Activated CD4-positive, alpha-beta T cell treated with anti-CD3 and anti-CD28 coated beads for 36 hours (primary cell): ENCODE measurements at places on chromosomes 1 and 21. TPM values are rescaled to one million over a fixed set of nuclear protein-coding genes. Genes with fewer than 3 reads are reported as not detected.

GRCh38 chr1:211194826-211195225 is 60.9 kb upstream of the KCNH1 start:
- no peak for DNase-seq

DNA sequence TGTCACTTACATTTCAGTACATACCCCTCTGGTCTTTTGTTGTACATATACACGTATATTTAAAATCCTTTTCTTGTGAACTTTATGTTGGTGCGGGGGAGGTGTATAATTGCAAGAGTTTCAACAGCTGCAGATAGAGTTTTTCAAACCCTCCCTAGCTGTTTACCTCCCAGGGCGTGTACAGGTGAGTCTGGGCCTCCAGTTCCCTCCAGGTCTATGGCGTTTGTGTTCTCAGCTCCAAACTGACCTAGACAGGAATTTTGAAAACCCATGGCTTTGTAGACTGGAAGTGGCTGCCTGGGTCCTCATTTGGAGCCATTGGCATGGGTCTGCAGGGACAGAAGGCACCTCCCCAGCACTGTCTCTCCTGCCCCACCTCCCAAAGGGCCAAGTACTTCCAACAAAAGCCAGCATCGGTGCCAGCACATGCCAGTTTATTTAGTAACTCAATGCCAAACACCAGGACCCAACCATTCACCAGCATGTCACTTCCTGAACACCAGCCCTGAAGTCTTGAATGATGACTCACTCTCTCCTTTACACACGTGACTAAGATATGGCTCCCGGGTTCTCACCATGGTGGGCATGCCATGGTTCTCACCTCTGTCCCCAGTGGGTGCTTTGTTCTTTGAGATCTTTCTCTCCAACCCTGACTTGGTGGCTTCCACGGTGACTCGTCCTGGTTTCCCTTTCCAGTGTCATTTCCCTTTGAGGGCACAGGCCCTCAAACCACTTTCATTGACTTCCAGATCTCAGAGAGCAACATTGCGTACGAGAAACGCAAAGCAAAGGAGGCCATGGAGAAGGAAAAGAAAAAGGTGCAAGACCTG is 57.3 kb upstream of the EFHD2 start:
- DNase-seq: peak; percentile 71

DNA sequence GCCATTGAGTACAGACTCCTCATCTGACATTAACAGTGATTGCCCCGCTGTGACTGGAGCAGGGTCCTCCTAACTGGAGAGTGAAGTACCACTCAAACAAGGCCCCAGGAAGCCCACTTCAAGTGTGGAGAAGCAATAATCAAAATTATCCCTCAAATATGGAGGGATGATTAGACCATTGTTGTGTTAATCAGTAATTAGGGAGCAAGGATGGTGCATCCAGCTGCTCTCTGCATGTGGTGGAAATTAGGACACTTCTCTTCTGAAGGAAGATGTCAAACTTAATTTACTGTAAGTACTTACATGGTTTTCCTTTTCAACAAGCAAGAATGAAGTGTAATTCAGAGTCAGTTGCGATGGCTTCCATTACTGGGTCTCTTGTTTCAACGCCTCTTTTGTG is 3.4 kb upstream of the ZP4 start:
- no peak for DNase-seq

- DNase-seq: no peak
Measured at GRCh38 chr1:44970317-44970716, 16.1 kb downstream of the EIF2B3 start.

GRCh38 chr1:171833091-171833825 is 8.0 kb upstream of the DNM3 start:
- no peak for DNase-seq

DNA sequence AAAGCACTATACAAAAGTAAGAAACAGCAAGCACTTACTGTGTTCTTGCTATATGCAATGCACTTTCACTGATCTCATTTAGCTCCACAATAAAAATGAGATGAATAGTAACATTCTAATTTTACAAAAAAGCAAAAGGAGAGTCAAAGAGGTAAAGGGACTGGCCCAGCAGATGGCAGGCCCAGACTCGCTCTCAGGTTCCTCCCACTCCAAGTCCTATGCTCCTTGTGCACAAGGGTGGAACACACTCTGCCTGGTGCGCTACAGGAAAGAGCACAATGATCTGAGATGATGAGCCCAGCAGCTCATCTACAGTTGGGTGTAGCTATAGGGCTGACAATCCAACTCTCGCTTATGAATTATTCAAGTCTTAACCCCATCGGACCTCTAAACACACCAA is 94.1 kb upstream of the LYST start:
- no peak for DNase-seq

GRCh38 chr1:6448749-6449631 is 17.0 kb downstream of the TNFRSF25 start:
- DNase-seq: peak; percentile 49

GRCh38 chr1:207335695-207336363 is 14.4 kb downstream of the CD55 start:
- DNase-seq: peak; percentile 21

DNA sequence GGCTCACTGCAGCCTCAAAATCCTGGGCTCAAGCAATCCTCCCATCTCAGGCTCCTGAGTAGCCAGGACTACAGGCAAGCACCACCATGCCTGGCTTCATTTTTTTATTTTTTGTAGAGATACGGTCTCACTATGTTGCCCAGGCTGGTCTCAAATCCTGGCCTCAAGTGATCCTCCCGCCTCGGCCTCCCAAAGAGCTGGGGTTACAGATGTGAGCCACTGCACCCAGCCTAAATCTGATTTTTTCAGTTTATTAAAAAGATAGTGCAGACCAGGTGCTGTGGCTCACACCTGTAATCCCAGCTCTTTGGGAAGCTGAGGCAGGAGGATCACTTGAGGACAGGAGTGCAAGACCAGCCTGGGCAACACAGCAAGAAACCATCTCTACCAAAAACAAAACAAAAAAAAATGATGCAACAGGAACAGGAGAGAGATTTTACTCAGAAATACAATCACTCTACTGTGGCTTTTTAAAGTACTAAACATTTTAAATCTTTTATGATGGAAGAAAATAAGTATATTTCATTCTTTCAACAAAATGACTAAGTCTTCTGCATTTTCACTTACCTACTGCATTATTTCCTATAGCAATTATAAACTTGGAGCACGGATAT is 1.9 kb downstream of the PSMG1 start:
- no peak for DNase-seq

- no peak for DNase-seq
Measured at GRCh38 chr1:229124520-229125124, 146.3 kb upstream of the RAB4A start.

- DNase-seq: no peak
Measured at GRCh38 chr1:15077384-15077783, 76.2 kb upstream of the TMEM51 start.

DNA sequence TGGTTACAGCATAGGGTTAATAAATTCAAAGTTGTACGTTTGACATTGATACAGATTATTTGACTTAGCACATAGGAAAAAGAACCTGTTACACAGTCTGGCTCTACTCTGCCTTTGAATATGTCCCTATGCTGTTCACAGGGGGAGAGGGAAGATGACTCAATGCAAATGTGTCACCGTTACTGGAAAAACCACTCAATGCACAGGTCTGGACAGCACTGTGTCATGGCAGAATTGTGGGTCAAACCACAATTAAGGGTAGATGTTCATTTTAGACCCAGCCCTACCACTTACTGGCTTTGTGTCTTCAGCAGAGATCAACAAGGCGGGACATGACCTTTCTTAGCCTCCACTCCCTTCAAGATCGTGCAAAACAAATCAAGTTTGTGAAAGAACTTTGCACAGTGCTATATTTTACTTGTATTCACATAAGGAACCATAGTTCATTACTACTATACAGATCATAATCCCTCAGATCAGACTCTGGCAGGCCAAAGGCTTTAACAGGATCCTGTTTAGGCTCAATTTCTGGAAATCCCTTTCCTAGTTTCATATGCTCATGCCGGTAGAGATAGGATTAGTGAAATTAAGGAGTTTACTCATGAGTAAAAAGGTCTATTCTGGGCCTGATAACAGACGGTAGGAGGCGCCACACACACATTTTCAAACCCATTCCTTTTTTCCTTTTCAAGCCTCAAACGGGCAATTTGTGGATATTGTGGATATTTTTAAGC is 22.1 kb downstream of the EIF2D start:
- DNase-seq: peak; percentile 81

DNA sequence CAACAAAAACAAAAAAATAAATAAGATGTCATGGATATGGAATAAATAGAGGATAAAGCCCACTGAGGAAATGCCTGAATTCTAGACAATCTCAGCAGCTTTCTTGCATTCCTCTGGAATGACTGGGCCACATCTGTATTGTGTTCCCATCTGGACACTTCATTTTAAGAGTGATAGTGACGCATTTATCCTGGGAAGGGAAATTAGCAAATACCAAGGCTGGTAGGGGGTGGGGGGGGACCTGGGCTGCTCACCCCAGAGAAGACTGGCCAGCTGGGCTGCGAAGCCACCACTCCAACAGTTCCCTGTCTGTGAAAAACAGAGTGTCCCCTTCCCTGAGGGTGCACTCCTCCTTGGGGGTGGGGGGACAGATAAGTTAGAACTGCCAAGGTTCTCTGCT is 106.3 kb downstream of the HIVEP3 start:
- no peak for DNase-seq

- no peak for DNase-seq
Measured at GRCh38 chr1:235878082-235878811, 11.5 kb upstream of the LYST start.

GRCh38 chr21:41429305-41429704 is 3.3 kb downstream of the MX1 start:
- DNase-seq: no peak

DNA sequence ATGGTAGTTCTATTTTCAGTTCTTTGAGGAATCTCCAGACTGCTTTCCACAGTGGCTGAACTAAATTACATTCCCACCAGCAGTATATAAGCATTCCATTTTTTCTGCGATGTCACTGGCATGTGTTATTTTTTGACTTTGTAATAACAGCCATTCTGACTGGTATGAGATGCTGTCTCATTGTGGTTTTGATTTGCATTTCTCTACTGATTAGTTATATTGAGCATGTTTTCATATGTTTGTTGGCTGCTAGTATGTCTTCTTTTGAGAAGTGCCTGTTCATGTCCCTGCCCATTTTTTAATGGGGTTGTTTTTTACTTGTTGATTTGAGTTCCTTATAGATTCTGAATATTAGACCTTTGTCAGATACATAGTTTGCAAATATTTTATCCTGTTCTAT is 87.9 kb downstream of the RPS6KC1 start:
- DNase-seq: no peak

DNA sequence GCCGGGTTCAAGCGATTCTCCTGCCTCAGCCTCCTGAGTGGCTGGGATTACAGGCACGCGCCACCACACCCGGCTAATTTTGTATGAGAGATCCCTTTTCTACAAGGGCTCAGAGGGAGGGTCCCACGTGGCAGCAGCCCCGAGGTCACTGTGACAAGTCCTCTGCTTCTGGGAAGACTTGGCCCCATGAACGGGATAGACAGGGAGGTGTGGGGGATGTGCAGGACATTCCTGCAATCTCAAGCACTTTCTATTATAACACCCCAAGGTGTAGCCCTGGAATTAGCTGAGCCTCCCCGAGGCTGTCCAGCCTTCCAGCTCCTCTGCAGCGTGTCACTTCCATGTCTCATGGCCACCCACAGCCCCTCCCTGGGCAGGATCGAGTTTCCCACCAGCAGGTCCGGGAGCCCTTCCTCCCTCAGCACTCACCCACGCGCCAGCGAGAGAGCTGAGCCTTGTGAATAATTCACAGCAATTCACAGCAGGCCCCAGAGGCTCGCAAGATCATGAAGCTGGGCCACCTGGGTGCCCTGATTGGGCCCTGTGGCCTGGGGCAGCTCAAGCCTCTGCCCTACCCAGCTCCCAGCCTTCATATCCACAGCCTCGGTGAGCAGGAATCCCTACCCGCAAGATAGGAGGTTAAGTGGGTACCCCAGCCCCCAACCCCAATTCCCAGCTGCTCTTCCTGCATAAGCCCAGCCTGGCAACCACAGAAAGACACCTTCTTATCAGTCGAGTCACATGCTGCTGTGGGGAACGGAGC is 22.8 kb upstream of the RNU1-4 start:
- peak; percentile 14 for DNase-seq

DNA sequence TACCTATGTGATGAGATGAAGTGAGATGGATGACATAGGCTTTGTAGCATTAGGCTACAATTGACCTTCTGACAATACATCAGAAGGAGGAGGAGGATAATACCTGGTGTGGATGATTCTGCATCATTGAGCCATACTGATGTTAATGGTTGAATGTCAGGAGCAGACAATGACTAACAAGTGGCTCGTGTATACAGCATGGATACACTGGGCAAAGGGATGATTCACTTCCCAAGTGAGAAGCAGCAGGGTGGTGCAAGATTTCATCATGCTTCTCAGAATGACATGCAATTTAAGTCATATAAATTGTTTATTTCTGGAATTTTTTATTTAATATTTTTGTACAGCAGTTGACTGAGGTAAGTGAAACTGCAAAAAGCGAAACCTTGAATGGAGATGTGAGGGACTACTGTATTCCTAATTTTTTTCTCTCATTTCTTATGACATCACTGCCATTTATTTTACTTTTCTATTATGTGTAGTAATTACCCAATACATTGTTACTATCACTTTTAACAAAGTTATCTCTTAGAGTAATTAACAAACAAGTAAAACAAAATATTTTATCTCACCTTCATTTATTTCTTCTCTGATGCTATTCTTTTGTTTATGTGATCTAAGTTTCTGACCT is 34.4 kb upstream of the COP1 start:
- peak; percentile 45 for DNase-seq

A3GALT2 gene
- total RNA-seq: not detected

MYOC gene
- not detected for total RNA-seq

INSRR gene
- 0.14 TPM for total RNA-seq

SYCP1 gene
- not detected for total RNA-seq

TMEM269 gene
- total RNA-seq: 0.48 TPM

TTC22 gene
- total RNA-seq: 4.1 TPM

CELA2A gene
- not detected for total RNA-seq

GART gene
- 231 TPM for total RNA-seq

MAN1C1 gene
- 10.0 TPM for total RNA-seq
